Activated T-helper 2 cell treated with anti-CD3 and anti-CD28 coated beads, Interferon-gamma antibody, Interleukin-2, Interleukin-4, amounts not matched to agents 10 μg/mL and 5 μg/mL and 100 μg/mL, durations not matched to agents 14 hours and 24 hours and 36 hours (primary cell): ENCODE measurements at places on chromosomes 3 and 15. TPM values are rescaled to one million over a fixed set of nuclear protein-coding genes. Genes with fewer than 3 reads are reported as not detected.

The IL17RC gene
- total RNA-seq, result 0.27 and 0.48 TPM in 2 replicates

The GPR62 gene
- not detected in 2 replicates for total RNA-seq

The ZNF80 gene
- 0.64 and 0.74 TPM in 2 replicates for total RNA-seq

The CHST13 gene
- total RNA-seq, result 0.09 TPM in 1 of 2 replicates, not detected in the other

The CYP11A1 gene
- total RNA-seq, result not detected in 2 replicates

The TFRC gene
- 644 and 680 TPM in 2 replicates for total RNA-seq

The NCK1 gene
- 40.2 and 41.9 TPM in 2 replicates for total RNA-seq

The CCDC9B gene
- total RNA-seq, result 0.34 and 0.41 TPM in 2 replicates

The CADM2 gene
- total RNA-seq, result not detected in 2 replicates

The TGM5 gene
- 0.09 and 0.21 TPM in 2 replicates for total RNA-seq

The CCR9 gene
- not detected in 2 replicates for total RNA-seq

The ENTPD3 gene
- not detected in 2 replicates for total RNA-seq

DNA sequence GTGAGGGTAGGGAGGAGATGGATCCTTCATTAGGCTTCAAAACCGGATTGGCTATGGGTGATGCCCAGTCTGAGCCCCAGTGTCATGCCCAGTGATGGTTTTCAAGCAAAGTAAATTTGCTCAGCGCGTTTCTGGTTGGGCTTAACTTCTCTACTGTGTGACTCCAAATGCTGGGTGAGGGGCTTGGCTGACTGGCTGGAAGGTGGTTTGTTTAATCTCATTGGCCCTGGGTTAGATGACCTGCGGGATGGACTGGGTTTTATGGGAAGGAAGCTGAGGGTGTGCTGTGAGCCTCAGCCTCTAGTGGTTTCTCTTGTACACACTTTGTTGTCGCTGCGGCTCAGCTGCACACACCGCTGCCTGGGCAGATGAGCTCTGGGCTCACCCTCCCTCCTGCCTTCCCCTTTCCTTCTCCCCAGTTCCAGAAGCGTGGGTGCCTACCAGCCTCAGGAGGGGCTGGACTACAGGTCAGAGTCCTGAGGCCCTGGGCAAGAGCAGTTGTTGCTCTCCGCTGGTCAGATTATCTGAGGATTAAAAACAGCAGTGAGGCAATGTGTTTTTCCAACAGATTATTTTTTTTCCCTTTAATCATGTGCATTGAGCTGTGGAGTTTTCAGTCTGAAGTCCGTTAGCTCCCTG is 18.6 kb downstream of the PDIA5 start:
- no peaks in the 10 kb centered on the region for H3K27me3 ChIP-seq
- H3K4me1 ChIP-seq, result peaks cover 19% of the 10 kb centered on the region
- H3K27ac ChIP-seq, result no peak overlapping the region
- no peak overlapping the region for H3K4me3 ChIP-seq
- H3K36me3 ChIP-seq, result peaks cover 5% of the 10 kb centered on the region
- DNase-seq, result no peak

DNA sequence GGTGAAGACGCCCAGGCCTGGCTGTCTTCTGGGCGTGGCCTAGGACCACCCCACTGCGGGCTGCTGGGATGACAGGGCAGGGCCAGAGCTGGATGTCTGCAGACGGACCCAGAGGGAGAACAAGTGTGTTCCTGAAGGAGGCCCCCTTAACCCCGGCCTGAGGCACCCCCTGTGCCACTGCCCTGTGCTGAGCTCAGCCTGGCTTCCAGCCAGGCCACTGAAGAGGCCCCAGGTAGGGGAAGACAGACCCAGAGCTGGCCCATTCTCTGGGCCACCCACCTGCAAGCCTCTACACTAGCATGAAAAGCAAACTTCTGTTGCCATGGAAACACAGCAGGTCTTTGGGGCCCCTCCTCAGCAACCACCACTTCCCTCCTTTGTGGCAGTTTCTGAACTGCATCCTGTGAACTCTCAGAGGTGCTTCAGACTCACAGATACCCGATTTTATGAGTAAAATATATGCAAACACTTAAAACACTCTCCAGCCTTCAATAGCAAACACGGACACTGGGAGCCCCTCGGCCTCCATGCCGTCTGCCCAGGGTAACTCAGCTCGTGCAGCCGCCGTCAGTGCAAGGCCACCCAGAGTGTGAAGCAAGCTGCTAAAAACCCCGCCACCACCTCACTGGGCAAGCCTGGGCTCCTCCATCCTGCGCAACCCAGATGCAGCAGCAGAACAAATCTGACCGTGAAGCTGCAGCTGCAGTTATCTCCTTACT is 42.5 kb downstream of the CMTM6 start:
- DNase-seq, result peak; percentile 80
- H3K27ac ChIP-seq, result peak overlapping the region; percentile 89
- peaks cover 44% of the 10 kb centered on the region for H3K4me1 ChIP-seq
- H3K27me3 ChIP-seq, result no peaks in the 10 kb centered on the region
- peak overlapping the region; percentile 68 for H3K4me3 ChIP-seq
- H3K36me3 ChIP-seq, result peaks cover 22% of the 10 kb centered on the region

- H3K36me3 ChIP-seq, result peaks cover 29% of the 10 kb centered on the region
- peak; percentile 54 for DNase-seq
- no peaks in the 10 kb centered on the region for H3K27me3 ChIP-seq
- peak overlapping the region; percentile 91 for H3K27ac ChIP-seq
- peaks cover 36% of the 10 kb centered on the region for H3K4me1 ChIP-seq
Observed at GRCh38 chr3:15858547-15859506, 61.0 kb upstream of the ANKRD28 start.

- H3K4me3 ChIP-seq, result no peak overlapping the region
- H3K27me3 ChIP-seq, result peaks cover 10% of the 10 kb centered on the region
- H3K27ac ChIP-seq, result no peak overlapping the region
- no peaks in the 10 kb centered on the region for H3K36me3 ChIP-seq
- no peaks in the 10 kb centered on the region for H3K4me1 ChIP-seq
Observed at GRCh38 chr15:101045835-101046691, 126.9 kb downstream of the LRRK1 start.

GRCh38 chr3:112585782-112586181 is 23.9 kb downstream of the SLC35A5 start:
- H3K4me3 ChIP-seq, result no peak overlapping the region
- DNase-seq, result no peak
- peaks cover 52% of the 10 kb centered on the region for H3K36me3 ChIP-seq
- peaks cover 11% of the 10 kb centered on the region for H3K4me1 ChIP-seq

DNA sequence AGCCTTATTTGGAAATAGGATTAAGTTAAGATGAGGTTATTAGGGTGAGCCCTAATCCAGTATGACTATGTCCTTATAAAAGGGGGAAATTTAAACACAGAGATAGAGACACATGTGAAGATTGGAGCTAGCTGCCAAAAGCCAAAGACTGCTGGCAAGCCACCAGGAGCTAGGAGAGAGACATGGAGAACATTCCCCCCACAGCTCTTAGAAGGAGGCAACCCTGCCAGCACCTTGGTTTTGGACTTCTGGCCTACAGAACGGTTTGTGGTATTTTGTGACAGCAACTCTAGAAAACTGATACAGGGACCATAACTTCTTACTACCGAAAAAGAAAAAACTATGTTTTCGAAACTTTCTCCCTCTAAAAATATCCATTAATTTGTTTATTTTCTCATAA is 245.3 kb upstream of the RARB start:
- no peak for DNase-seq
- H3K36me3 ChIP-seq, result no peaks in the 10 kb centered on the region
- H3K4me3 ChIP-seq, result no peak overlapping the region

GRCh38 chr3:184443364-184443763 is 63.5 kb downstream of the CHRD start:
- H3K4me3 ChIP-seq, result no peak overlapping the region
- no peak overlapping the region for H3K27ac ChIP-seq
- peaks cover 1% of the 10 kb centered on the region for H3K4me1 ChIP-seq

GRCh38 chr15:82943176-82943575 is 9.3 kb downstream of the HOMER2 start:
- peaks cover 26% of the 10 kb centered on the region for H3K36me3 ChIP-seq
- H3K4me3 ChIP-seq, result no peak overlapping the region
- H3K4me1 ChIP-seq, result peaks cover 22% of the 10 kb centered on the region

DNA sequence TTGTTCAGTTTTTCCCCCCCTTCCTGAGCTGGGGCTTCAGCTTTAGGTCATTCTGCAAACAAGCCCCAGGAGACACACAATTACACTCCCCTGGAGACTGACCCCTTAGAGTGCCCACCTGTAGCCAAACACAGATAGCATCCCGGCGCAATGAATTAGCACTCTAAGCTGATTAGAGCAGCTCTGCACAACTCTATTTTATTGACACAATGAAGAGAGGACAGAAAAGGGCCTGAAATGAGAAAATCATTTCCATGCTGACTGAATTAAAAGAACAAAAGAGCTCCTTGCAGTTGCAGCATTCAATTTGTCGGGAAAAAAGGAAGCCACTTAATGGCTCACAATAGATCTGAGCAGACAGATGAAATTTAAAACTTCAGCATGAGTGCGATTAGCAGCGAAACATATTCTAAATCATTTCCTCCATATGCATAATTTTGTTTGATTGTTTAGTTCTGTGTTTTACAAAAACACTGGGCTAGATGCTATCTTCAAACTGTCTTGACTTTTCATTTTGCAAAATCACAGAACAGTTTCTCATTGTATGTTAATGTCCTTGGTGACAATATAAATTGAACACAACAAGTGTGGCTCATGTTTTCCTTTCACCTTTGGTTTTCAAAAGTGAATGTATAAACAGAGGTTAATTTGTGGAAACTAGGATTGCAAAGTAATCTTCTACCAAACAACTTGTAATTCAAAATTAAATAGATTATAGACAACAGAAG is 308.6 kb downstream of the MECOM start:
- DNase-seq, result no peak
- H3K27me3 ChIP-seq, result peaks cover 27% of the 10 kb centered on the region
- H3K4me3 ChIP-seq, result no peak overlapping the region
- no peaks in the 10 kb centered on the region for H3K4me1 ChIP-seq
- no peak overlapping the region for H3K27ac ChIP-seq

GRCh38 chr15:32642667-32643435 is 1.3 kb downstream of the SCG5 start:
- peaks cover 5% of the 10 kb centered on the region for H3K4me1 ChIP-seq
- DNase-seq, result no peak
- H3K36me3 ChIP-seq, result peaks cover 48% of the 10 kb centered on the region

GRCh38 chr15:80659375-80659774 is 35.7 kb upstream of the ABHD17C start:
- H3K4me1 ChIP-seq, result no peaks in the 10 kb centered on the region
- H3K27ac ChIP-seq, result no peak overlapping the region
- DNase-seq, result no peak
- peaks cover 24% of the 10 kb centered on the region for H3K27me3 ChIP-seq
- no peaks in the 10 kb centered on the region for H3K36me3 ChIP-seq

- no peaks in the 10 kb centered on the region for H3K36me3 ChIP-seq
- H3K27ac ChIP-seq, result no peak overlapping the region
- peak; percentile 9 for DNase-seq
- H3K27me3 ChIP-seq, result peaks cover 19% of the 10 kb centered on the region
- peaks cover 14% of the 10 kb centered on the region for H3K4me1 ChIP-seq
Observed at GRCh38 chr3:98901119-98901391, 440 bp downstream of the DCBLD2 start.

- no peaks in the 10 kb centered on the region for H3K4me1 ChIP-seq
- no peak overlapping the region for H3K4me3 ChIP-seq
- no peaks in the 10 kb centered on the region for H3K36me3 ChIP-seq
Observed at GRCh38 chr3:133783762-133784161, 21.9 kb upstream of the SRPRB start.

DNA sequence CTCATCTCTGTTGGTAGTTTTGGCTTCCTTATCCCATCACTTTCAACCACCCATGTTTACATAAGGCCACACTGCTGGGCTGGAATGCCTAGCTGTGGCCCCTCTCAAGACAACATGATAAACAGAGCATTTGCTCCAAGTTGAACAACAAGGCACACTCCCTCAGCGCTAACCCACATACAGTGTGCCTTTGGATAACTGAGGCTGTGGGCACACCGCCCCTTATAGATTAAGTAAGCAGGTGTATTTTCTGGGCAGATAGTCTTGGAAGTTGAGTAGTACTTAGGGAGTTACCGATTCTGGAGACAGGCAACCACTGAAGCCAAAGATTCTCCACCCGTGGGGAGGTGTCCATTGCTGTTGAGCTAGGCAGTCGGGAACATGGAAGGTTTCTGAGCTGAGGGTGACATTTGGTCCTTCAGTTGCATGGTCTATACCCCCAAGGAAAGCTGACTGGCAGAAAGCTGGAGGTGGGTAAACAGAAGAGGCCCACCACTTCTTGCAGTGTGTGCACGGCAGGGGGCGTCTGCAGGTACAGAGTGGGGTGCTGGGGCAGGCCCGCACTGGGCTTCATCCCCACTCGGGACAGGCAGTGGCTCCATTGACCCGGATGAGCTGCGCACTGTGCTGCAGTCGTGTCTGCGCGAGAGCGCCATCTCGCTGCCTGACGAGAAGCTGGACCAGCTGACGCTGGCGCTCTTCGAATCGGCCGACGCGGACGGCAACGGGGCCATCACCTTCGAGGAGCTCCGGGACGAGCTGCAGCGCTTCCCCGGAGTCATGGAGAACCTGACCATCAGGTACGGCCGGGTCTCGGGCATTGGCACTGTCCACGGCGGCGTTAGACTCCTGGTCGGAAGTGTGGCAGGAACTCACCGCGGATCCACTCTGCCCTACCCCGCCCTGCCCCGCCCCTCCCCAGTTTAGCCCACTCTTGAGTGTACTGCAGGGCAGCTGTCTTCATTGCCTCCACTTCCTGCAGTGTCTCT is 16.8 kb downstream of the NOX5 start:
- H3K27ac ChIP-seq, result no peak overlapping the region
- peak; percentile 14 for DNase-seq
- H3K4me3 ChIP-seq, result peak overlapping the region; percentile 50
- H3K36me3 ChIP-seq, result no peaks in the 10 kb centered on the region

GRCh38 chr15:99504823-99505551 is 60.8 kb upstream of the MEF2A start:
- no peak for DNase-seq
- peak overlapping the region; percentile 78 for H3K27ac ChIP-seq
- peaks cover 63% of the 10 kb centered on the region for H3K4me1 ChIP-seq

GRCh38 chr15:59013246-59013873 is 25.9 kb downstream of the RNF111 start:
- H3K27ac ChIP-seq, result no peak overlapping the region
- peaks cover 21% of the 10 kb centered on the region for H3K36me3 ChIP-seq
- DNase-seq, result no peak
- no peaks in the 10 kb centered on the region for H3K27me3 ChIP-seq
- H3K4me3 ChIP-seq, result no peak overlapping the region

- H3K27me3 ChIP-seq, result peaks cover 26% of the 10 kb centered on the region
- no peak overlapping the region for H3K27ac ChIP-seq
- no peaks in the 10 kb centered on the region for H3K36me3 ChIP-seq
- no peaks in the 10 kb centered on the region for H3K4me1 ChIP-seq
- no peak overlapping the region for H3K4me3 ChIP-seq
- DNase-seq, result no peak
Observed at GRCh38 chr15:68470049-68470742, 38.2 kb upstream of the ITGA11 start.

DNA sequence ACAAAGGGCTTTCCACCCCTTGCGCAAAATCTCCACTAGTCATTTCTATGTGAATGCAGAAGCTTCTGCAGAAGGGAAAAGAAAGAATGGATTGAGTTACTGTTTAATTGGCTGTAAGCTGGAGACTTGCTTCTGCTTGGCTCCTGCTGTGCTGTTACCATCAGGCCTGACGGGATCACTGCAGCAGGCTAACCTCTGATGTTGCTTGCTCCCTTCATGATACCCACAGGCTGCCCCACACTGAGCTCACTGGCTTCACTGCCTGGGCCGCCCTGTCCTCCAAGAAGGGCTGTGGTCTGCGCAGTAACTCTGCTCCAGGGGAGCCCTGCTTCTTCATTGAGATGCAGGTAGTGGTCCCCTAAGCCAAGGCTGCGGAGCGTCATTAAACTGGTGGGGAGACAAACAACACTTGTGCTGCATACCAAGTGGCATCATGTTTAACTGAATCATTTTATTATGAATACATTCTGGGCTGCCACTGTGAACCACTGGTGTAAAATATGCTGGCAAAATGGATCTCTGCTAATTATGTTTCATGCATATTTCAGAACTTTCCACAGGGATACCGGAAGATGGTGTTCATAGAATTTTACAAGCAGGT is 78.6 kb downstream of the WDR49 start:
- H3K4me3 ChIP-seq, result no peak overlapping the region
- H3K27me3 ChIP-seq, result no peaks in the 10 kb centered on the region
- H3K4me1 ChIP-seq, result no peaks in the 10 kb centered on the region
- H3K27ac ChIP-seq, result no peak overlapping the region
- no peak for DNase-seq
